ENCODE measurements at places on chromosomes 11 and 22.

DNA sequence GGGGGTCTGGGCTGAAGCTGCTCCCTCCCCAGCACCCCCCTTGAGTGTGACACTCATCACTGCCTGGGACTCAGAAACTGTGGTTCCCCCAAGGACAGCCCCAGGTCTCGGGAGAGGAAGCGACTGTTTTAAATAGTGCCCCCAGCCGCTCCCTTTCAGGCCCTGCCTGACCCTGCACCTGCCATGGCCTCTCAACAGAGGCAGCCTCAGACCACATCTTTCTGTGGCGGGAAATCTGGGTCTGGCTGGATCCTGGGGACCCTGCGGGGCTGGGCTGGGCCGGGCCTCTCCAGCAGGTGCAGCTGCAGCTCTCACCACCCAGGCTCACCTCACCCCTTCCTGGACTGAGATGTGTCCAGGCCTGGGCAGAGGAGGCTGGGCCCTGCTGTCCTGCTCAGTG lies 3.7 kb upstream of the IGLL1 start:
- DNase-seq, result no peak

DNA sequence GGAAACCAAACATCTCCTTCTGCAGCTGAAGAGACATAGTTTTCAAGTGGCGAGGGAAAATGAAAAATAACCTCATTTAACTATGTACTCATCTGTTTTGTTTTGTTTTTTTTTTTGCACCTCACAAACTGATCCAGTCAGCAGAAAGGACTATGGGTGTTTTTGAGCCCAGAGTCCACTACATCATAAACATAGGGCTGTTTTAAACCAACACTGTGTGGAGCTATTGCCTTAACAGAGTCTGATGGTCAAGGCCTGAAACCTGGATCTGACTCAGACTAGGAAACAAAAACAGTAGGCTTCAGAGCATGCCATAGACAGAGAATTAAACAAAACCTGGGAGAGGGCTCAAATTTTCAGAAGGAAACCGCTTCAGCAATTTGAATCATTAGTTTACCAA lies 99.3 kb upstream of the FSHB start:
- no peak for DNase-seq

DNA sequence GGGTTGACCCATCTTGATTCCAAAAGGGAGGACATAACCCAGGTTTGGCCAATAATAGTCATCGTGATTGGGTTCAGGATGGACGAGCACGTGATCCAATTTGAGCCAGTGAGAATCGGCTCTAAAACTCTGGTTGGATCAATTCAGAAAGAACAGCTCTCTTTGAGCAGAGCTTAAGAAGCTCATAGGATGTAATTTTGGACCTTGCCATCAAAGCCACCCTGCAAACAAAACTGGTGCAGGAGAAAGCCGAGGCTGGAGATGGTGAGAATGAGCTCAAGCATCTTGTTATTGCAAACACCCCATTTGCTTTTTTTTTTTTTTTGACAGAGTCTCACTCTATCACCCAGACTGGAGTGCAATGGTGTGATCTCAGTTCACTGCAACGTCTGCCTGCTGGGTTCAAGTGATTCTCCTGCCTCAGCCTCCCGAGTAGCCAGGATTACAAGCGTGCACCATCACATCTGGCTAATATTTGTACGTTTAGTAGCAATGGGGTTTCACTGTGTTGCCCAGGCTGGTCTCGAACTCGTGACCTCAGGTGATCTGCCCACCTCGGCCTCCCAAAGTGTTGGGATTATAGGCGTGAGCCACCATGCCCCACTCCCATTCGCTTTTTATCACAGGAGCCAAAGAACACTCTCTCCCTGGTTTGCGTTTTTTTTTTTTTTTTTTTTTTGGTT lies 13.8 kb upstream of the MIAT start:
- no peak for DNase-seq

DNA sequence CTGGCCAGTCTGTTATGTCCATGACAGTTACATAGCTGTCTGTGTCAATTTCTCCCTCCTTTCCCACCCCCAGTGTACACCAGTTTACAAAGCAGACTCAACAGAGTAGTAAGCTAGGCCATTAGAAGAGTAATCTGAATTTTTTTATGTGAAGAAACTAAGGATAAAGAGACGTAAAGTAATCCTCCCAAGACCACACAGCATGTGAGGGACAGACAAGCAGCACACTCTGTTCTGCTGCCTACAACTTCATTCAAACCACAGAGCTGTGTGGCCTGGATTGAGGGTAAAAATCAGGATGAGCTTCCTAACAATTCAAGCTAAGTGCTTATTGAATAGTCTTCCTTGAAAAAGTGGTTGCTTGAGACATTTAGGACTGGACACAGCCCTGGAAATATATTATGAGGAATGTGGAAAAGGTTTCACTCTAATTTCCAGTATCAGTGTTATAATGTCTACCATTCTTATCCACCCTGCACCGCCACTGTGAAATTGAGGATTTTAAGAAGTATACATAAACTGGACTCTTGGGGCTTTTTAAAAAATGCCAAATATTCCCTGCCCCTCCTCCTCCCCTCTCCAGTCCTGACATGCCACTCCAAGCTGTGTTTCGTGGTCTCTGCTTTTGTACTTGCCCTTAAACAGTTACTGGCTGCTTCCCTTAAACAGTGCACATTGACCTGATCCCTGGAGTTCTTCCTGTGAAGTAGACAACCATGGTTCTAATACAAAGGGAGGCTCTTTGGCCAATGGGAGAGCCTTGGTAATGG lies 40.9 kb downstream of the EXT2 start:
- DNase-seq, result no peak

DNA sequence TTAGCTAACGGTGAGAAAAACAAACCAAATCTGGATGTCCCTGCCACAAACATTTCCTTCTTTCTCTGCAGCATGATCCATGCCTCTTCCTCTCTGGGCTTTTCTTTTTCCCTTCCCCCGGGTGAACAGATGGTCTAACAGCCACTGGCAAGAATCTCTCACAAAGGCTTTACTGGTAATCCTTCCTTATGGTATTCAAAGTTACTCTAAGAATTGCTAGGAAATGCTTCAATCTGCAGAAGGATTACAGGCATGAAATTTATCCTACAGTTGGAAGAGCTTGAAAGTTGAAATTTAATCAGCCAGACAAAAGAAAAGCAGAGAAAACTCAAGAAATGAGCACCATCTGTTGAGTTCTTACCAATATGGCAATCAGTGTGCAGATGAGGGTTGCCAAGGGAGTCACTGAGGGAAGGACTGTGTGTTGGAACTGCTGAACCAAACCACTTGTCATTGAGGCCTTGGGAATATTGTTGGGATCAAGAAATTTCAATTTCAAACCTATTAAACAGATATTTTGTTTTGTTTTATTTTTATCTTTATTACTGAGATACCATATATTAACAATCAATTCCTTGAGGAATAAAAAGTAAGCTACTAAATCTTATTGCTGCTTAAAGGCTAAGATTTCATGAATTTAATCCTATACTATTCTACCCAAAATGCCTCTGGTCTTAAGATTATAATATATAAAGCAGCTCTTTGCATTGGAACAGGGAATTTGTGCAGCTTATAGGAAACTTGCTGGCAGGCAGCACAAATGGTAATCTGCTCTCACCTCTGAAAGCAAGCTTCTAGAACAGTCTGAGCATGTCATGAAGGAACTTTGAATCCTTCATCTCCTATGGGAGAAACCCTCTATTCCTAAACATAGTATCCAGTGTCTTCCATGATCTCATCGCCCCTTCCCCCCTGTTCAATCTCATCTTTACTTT lies 29.7 kb upstream of the NDUFC2 start:
- no peak for DNase-seq

DNA sequence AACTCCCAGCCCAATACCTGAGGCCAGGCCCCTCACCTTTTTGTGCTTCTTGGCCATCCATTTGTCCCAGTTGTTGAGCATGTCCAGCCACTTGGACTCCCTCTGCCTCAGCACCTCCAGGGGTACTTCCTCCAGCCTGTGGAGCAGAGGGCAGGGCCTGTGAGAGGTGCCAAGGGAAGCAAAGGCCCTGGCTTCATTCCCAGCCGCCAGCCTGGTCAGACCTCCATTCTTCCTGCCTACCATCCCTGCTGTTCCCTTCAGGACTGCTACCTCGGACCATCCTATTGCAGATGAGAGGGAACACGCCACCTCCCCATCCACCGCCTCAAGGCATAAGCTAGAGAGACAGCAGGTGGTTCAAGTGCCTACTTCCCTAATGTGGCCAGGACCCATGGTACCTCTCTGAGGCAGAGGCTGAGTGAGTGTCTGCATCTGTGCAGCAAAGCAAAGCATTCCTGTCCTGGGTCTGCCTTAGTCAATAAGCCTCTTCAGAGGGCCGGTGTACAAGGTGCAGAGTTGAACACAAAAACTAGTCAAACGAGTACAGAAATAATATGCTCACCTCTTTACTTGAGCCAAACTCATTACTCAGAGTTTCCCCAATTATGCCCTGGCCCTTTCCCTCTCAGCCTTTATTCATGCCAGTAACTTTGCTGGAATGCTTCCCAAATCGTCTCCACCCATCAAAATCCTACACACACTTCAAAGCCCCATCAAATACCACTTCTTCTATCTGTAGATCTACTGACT lies 15.4 kb upstream of the CASTOR1 start:
- no peak for DNase-seq

DNA sequence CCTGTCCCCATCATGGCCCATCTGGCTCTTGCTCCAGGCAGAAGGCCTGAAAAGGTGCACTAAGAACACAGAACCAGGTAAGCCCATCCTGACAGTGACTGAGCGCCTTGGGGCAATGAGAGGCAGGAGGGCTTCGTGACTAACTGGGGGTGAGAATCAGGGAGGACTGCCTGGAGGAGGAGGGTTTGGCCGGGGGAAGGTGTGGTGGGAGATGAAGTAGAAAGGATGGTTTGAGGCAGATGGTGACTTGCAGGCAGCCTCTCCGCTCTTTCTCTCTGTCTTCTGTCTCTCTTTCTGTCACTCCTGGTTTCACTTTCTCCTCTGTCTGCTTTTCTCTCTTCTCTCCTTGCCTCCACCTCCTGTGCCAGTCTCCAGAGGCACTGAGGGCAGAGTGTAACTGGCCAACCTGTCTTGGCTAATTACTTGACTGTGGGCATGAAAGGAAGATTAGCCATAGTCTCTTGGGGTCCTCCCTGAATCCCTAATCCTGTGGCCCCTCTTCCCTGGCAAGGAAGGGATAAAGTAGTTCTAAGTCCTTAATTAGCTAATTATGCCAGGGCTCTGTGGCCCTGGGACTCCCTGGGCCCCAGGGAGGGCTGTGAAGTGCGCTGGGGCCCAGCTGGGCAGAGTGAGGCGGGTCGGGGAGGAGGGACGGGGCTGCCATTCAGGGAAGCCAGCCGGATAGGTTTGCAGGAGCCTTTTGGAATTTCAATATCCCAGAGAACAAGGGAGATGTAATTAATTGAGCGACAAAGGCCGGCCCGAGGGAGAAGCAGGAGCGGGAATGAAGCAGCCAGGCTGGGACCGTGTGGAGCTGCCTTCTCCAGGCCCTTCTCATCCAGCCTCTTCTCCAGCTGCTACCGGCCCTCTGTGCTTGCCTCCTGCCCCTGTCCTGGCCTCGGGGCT lies 61.1 kb downstream of the CACNA1I start:
- no peak for DNase-seq

GRCh38 chr11:112345706-112346105 lies 85.0 kb upstream of the PLET1 start:
- DNase-seq, result no peak

All from effector CD4-positive, alpha-beta T cell (primary cell).